ENCODE measurements at places on chromosomes 5 and 9.

GRCh38 chr5:58708456-58708855 lies 125.6 kb downstream of the RAB3C start:
- no peak for DNase-seq

GRCh38 chr9:14062586-14063221 lies 251.2 kb downstream of the NFIB start:
- DNase-seq, result no peak

- DNase-seq, result no peak
These were observed 124.6 kb downstream of the PAM start for GRCh38 chr5:102879741-102880140.

DNA sequence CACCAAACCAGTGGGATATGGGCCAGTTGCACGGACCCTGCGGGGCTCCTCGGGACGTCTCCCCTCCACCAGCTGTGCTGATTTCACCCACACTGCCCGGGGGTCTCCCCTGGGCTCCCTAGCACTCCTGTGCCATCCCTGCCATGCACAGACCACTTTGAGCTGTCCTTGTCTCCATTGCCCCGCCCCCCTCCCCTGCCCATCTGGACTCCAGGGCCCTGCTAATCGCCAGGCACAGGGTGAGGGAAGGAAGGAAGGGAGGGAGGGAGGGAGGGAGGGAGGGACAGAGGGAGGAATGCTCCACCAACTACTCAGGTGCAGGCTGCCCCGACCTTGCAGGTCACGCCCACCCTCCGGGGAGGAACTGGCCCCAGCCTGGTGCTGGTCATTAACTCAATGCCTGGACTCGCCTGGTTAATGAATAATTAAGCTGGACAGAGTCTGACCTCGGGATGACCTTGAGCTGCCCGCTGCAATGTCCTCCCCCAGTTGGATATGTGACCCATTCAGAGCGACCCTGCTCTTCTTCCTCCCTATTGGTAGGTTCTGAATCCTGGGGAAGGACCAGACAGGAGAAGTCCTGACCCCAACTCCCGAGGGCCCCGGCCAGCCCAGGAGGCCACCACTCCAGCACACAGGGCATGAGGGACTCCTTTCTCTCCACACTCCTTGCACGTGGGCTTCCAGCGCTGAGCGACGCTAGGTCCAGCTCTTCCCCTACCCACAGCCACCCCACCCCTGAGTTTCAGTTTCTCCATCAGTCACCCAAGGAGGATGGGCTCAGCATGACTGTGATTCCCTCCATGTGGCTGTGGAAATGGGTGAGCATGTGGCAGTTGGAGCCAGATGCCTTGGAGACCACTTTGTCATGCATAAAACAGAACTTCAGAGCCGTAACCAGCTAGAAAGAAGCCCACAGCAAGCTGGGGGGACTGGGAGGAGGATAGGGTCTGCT lies 62.1 kb downstream of the C9orf50 start:
- DNase-seq, result no peak

Measured in Kasumi-1 (cell line).